Chondrocyte (in vitro differentiated cells): ENCODE measurements at places on chromosomes 1 and 21. TPM values are rescaled to one million over a fixed set of nuclear protein-coding genes. Genes with fewer than 3 reads are reported as not detected.

DNA sequence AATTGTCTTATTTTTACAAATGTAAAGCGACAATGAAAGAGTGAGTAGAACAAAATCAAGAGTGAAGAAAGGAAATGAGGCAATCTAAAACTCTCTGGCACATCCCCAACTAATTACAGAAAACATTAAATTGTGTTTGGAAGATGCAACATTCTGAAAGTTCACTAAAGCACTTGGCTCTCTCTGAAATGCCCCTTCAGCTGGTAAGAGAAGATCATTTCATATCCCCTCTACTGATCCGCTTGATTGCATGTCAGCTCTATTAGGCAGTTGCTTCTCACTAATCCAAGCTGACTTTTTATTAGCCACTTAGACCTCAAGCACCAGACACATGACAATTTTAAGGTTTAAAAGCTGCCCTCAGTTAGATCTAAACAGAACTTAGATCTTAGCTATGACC lies 262.8 kb upstream of the PRMT6 start:
- no peaks in the 10 kb centered on the region for H3K4me1 ChIP-seq
- H3K27me3 ChIP-seq, result no peaks in the 10 kb centered on the region
- DNase-seq, result no peak
- H3K27ac ChIP-seq, result no peak overlapping the region

DNA sequence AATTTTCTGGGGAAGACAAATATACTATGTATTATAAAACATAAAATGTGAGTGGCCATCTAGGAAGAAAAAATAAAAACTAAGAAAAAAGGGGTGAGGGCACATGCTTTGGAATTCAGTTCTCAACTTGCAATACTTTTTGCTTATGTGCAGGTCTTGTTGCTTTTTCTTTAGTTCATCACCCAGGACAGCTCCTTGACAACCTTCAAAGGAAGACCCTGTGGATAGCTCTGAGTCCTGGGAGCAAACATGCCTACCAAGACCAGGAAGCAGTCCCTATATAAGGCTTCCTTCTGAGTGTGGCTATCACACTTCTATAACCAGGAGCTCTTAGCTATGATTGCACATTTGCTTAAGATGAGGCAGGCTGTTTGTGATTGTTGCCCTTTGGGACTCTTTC lies 78.0 kb downstream of the WDR64 start:
- H3K27me3 ChIP-seq, result peaks cover 23% of the 10 kb centered on the region
- no peaks in the 10 kb centered on the region for H3K4me1 ChIP-seq
- DNase-seq, result no peak
- no peak overlapping the region for H3K27ac ChIP-seq
- H3K4me3 ChIP-seq, result no peak overlapping the region

DNA sequence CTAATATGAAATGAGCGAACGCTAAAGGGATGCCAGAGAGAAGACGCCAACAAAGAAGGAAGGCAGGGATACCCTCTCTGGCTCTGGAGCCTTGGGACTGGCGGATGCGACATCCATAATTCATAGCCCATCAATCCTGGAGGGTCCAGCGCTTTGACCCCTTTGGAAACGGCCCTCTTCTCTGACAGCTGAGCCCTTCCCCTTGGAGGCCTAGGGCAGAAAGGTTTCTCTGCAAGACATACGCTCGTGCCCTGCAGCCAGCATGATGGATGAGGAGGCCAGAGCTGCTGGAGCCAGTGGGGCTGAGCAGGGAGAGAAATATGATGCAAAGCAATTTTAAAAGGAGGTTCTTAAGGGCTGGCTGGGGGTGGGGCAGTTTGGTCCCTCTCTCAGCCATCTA lies 22.2 kb downstream of the OPTC start:
- no peak overlapping the region for H3K27ac ChIP-seq
- no peak for DNase-seq
- peaks cover 48% of the 10 kb centered on the region for H3K4me1 ChIP-seq
- H3K4me3 ChIP-seq, result no peak overlapping the region
- H3K27me3 ChIP-seq, result no peaks in the 10 kb centered on the region

DNA sequence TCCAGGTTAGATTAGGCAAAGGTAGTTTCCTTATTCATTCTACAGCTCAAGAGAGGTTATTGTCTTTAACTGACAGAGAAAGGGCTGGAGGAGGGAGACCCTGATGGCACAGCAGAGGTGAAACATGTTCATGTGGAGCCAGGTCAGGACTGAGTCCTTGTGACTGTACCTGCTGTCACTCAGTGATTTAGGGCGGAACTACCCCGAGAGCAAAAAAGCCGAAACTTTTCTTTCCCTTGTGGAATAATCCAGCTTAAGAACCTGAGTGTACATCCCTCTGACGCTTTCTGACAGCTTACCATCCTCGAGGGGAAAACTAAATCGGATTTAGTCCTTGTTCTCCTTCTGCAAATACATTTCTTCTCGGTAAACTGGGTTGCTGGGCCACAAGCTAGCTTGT lies 273.2 kb downstream of the BACH1 start:
- no peak overlapping the region for H3K27ac ChIP-seq
- H3K27me3 ChIP-seq, result no peaks in the 10 kb centered on the region
- no peak for DNase-seq
- H3K36me3 ChIP-seq, result peaks cover 1% of the 10 kb centered on the region
- no peak overlapping the region for H3K4me3 ChIP-seq

DNA sequence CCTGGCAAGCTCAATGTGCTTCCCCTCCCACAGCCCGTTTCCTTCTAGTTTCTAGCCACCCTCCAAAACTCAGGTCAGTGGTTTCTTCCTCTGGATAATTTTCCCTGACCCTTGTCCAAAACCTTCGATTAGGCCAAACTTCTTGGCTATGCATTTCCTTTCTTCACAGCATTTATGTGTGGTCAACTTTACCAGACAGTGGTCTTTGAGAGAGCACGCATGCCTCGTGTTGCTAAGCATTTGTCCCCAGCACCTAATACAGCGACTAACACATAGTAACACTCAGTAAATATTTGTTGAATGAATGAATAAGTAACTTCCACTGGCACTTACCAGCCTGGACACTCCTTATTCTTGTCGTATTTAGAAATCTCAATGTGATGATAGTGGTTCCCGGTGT lies 610.7 kb downstream of the PLPP3 start:
- DNase-seq, result no peak
- peaks cover 3% of the 10 kb centered on the region for H3K27me3 ChIP-seq
- H3K4me1 ChIP-seq, result peaks cover 27% of the 10 kb centered on the region
- peaks cover 1% of the 10 kb centered on the region for H3K36me3 ChIP-seq

GRCh38 chr1:204756811-204757210 lies 71.3 kb upstream of the LRRN2 start:
- H3K27me3 ChIP-seq, result peaks cover 26% of the 10 kb centered on the region
- H3K36me3 ChIP-seq, result no peaks in the 10 kb centered on the region
- no peak overlapping the region for H3K4me3 ChIP-seq

DNA sequence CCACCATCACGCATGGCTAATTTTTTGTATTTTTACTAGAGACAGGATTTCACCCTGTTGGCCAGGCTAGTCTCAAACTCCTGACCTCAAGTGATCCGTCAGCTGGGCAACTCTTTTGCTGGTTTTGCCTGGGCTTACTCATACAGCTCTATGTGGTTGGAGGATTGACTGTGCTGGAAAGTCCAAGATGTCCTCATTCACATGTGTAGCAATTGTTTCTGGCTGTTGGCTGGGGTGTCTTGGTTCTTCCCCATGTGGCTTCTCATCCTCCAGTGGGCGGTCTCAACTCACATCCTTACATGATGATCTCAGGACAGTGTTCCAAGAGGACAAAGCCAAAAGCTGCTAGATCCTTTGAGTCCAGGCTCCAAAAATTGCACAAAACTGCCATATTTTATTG lies 53.3 kb downstream of the TEX35 start:
- H3K36me3 ChIP-seq, result peaks cover 2% of the 10 kb centered on the region
- H3K27me3 ChIP-seq, result no peaks in the 10 kb centered on the region
- no peak for DNase-seq

DNA sequence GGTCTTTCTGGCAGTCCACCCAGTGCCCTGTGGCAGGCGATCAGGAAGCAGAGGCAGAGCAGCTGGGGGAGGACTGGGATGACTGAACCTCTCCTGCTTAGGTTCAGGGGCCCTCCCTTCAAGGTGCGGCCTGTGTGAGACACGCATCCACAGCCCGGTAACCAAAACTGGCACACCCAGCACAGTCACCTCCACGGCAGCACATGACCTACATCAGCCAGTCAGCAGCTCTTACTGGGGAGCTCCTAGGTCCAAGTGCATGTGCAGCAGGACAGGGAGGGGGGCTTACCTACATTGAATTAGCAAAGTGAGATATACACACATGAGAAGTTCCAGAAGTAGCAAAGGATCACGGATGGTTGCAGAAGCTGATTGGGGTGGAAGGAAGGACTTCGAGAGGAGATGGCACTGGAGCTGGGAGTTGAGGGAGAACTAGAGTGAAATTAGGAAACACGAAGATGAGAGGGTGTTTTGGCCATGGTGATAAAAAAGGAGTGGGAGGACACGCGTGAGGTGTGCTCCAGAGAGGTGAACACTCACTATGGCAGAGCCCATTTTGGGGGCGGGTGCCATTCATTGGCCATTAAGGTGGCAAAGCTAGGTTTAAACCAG lies 51.4 kb upstream of the IRF2BP2 start:
- no peak overlapping the region for H3K27ac ChIP-seq
- H3K36me3 ChIP-seq, result no peaks in the 10 kb centered on the region
- no peak for DNase-seq
- no peaks in the 10 kb centered on the region for H3K27me3 ChIP-seq
- H3K4me3 ChIP-seq, result no peak overlapping the region

The UBL4B gene
- total RNA-seq, result not detected in 3 replicates

The SLC37A1 gene
- 3.5 to 4.8 TPM (median 4.7 TPM) in 3 replicates for total RNA-seq

The FAAP20 gene
- total RNA-seq, result 48.4 to 76.1 TPM (median 69.2 TPM) in 3 replicates
